ENCODE measurements at places on chromosomes 5 and 9. TPM values are rescaled to one million over a fixed set of nuclear protein-coding genes. Genes with fewer than 3 reads are reported as not detected.

ANKRD18A gene
- 0.04 TPM for polyA plus RNA-seq

IFNA21 gene
- polyA plus RNA-seq = not detected

EEIG1 gene
- polyA plus RNA-seq = 12.3 TPM

NANS gene
- 34.4 TPM for polyA plus RNA-seq

UGT3A1 gene
- polyA plus RNA-seq = 29.3 TPM

GFPT2 gene
- 11.6 TPM for polyA plus RNA-seq

Data from muscle of leg (tissue), 16 donors.